Activated T-cell treated with anti-CD3 and anti-CD28 coated beads for 1 hour (primary cell): ENCODE measurements at places on chromosomes 1 and 21.

GRCh38 chr1:44650159-44650831 lies 24.0 kb downstream of the TMEM53 start:
- no peak for DNase-seq

DNA sequence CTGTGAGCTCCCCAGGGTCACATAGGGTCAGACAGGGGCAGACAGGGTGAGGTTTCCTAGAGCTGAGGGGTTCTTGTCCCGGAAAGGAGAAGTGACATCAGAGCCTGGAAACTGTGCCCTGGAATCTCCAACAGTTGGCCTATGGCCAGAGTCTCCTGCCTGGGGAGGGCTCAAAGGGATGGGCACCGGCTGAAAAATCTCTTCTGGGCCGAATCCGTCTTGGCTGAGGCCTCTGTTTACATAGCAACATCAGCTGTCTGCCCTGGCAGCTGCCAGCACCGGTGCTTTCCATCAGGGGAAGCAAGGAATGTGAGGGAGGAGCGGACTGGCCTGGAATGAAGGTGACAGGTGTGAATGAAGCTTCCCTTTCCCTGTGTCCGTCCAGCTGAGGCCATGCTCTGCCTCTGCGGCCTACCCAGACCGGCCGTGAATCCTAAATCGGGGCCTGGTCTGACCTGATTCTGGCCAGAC lies 30.7 kb downstream of the VASH2 start:
- DNase-seq: no peak

GRCh38 chr1:175493321-175494010 lies 249.9 kb downstream of the TNR start:
- DNase-seq: no peak

GRCh38 chr1:41353744-41354143 lies 7.5 kb upstream of the FOXO6 start:
- no peak for DNase-seq

- no peak for DNase-seq
Observed at GRCh38 chr1:164511001-164511705, 47.8 kb upstream of the PBX1 start.

- no peak for DNase-seq
Observed at GRCh38 chr1:15160626-15161025, 7.1 kb downstream of the TMEM51 start.

GRCh38 chr1:232912845-232913580 lies 37.4 kb upstream of the NTPCR start:
- no peak for DNase-seq

DNA sequence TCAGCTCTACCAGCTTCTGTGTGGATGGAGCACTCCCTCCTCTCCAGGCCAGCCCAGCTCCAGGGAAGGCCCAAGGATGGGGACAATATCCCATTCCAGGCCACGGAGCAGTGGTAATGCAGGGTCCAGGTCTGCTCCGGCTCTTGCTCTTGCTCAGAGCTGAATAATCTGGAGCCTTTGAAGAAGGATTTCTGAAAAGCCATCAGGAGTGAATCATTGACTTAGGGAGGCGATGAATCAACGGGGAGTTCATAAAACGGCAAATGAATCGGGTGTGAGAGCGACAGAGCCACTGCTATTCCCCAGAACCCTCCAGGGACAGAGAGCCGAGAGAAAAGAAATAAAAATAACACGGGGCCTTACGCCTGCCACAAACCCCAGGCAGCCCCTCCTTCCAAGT lies 7.7 kb downstream of the POU3F1 start:
- DNase-seq: no peak

DNA sequence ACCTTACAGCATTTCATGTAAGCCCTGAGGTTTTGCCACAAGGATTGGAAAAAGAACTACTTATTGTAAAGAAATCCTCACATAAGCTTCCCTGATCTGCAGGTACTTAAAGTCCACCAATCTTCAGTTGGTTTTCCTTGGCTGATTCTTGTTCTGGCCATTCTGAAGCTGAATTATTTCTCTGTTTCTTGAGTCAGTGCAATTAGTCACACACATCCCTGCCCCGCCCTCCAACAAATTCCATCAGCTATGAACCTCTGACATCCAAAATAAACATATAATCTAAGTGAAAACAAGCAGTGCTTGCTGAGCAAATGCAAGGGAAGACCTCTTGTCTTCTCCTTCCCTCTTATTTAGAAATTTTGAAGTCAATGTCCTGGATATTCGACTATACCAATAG lies 8.2 kb upstream of the FNDC7 start:
- DNase-seq: no peak

DNA sequence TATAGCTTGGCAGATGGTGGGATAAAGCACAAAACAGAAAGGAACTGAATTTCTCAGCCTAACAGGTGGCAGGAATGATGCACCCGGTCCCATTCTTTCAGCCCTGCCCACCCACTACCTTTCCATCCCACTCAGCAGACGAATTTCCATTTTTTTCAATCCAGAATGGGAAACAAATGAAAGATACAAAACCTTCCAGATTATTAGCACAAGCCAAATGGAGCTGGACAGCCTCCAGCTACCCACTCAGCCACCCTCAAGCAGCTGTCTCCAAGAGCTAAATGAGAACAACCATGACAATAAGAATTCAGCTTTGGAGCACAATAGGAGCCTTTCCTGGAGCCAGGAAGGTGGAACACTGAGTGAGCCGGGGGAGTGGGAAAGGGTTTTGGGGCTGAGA lies 96.3 kb upstream of the ST6GALNAC5 start:
- DNase-seq: no peak

DNA sequence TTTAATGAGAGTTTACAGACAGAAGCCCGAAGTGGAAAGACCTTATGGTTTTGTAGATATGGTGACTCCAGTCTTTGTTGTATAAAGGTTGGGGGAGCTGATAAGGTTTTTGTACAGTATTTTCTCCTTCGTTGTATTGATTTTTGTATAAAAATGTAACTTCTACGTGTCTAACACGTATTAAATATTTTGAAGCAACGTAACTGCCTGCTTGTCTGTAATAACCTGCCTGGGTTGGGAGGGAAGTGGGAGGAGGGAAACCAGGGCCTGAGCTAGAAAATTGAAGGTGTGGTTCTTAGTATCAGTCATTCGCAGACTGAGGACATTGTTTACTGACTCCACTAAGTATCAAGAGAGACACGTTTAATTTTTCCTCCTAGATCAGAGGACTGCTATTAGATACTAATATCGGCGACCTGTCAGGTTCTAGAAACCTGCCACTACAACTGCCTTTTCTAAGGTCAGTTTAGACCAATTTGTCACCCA lies 2.2 kb downstream of the IER5 start:
- no peak for DNase-seq
